Stimulated activated CD8-positive, alpha-beta memory T cell treated with anti-CD3 and anti-CD28 coated beads, Interleukin-7, amount 100 ng/mL, for 1 hour (primary cell): ENCODE measurements at places on chromosomes 4 and X.

DNA sequence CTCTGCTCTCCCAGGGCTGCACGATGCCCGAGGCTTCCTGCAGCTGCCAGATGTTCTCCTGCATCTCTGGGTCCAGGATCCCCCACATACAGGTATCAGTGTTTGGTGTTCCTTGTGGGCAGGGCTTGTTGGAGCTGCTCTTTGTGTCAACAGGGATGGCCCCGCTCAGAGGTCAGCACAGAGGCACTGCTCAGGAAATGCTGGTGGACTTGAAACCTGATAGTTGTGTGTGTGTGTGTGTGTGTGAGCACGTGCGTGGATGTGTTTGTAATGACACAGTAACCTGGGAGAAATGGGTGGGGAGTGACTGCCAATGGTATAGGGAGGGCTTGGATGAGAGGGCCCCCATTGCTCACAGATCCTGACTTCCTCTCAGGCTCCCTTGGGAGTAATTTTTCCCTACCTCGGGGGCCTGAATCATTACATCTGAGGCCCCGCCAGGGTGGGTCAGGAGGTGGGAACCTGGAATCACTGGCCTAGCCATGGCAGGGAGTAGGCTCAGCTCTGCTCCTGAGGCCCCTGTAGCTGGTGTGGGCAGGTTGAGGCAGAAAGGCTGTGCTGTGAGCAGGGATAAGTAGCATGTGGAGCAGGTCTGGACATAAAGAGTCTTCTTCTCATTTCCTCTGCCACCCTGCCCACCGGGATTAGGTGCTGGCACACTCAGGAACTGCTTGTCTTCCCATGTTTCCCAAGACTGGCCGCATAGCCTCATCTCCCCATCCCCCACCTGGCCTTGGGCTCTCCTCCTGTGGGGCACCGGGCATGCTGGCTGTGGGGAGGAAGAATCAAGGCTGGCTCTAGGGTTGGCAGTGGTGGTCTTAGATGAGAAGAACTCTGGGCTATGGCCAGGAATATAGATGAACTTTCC is 2.5 kb upstream of the EFNB1 start:
- no peak for DNase-seq

DNA sequence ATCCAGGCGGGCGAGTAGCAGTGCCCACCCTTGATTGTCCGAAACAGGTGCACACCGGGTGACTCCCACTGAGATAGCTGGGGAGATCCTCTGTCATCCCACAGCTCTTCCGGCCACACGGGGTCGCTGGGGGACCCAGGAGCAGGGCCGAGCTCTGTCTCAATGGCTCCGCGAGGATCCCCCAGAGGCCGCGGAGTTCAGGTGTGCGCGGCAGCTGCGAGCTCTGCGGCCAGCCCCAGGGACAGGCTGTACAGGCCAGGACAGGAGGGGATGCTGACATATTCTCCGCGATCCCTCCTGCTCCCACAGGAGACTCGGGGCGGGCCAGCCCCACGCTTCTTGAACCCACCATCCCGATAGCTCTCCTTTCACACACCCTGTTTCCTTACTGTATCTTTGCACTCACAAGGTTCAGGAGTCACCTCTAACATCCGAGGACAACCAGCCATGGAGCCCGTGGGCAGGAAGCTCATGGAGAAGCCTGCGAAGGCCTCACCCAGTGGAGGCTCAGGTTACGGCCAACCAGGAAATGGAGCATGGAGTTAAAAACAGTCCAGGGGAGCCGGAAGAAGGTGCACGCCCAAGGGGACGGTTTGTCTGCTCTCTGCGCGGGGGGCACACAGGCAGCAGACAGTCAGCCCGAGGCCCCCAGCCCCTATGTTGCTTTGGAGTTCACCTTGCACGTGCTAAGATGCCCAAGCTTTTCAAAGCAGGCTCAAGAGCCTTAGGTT is 77.9 kb upstream of the AMELX start:
- DNase-seq, result no peak

DNA sequence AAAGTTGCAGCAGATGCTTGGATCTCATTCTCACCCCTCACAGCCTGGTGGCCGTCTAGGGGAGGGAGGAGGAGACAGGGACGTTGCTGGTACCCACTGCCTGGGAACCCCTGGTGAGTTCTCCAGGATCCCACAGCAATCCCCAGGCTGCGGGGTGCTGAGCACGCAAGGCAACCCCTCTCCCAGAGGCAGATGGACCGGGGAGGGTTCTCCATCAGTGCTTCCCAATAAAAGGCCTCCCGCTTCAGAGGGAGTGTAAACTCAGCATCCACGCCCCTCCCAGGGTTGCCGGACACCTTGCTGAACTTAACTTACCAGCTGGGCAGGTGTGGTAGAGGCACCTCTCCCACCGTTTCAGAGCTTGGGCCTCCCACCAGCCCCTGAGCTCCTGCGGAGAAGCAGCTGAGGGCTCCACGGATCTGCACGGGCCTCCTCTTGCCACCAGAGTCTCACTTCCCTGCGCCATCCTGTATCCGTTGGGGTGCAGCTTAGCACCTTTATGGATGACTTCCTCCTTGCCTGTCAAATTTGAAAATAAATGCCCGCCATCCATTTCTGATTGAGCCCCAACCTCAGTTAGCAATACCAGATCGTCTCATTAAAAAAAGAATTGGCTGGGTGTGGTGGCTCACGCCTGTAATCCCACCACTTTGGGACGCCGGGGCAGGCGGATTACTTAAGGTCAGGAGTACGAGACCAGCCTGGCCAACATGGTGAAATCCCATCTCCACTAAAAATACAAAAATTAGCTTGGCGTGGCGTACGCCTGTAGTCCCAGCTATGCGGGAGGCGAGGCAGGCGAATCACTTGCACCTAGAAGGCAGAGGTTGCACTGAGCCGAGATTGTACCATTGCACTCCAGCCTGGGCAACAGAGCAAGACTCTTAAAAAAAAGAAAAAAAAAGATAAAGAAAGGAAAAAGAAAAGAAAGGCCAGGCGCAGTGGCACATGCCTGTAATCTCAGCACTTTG is 14.8 kb upstream of the TBC1D14 start:
- no peak for DNase-seq

- DNase-seq, result no peak
Observed at GRCh38 chrX:18426004-18426320, 554 bp downstream of the CDKL5 start.

GRCh38 chrX:54640736-54641135 is 110.7 kb downstream of the GNL3L start:
- DNase-seq, result no peak

GRCh38 chr4:110092646-110093045 is 105.8 kb downstream of the ELOVL6 start:
- no peak for DNase-seq

GRCh38 chr4:168488869-168489274 is 8.0 kb upstream of the PALLD start:
- DNase-seq, result no peak

- DNase-seq, result no peak
Observed at GRCh38 chrX:41406201-41406600, 40.9 kb upstream of the NYX start.

DNA sequence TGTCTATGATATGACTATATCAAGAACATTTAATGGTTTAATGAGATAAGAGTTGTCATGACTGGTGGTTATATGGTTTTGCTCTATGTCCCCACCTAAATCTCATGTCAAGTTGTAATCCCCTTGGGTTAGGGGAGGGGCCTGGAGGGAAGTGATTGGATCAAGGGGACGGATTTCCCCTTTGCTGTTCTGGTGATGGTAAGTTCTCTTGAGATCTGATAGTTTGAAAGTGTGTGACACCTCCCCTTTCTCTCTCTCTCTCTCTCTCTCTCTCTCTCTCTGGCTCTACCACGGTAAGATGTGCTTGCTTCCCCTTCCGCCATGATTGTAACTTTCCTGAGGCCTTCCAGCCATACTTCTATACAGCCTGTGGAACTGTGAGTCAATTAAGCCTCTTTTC is 803.4 kb downstream of the TRIML1 start:
- DNase-seq, result no peak

GRCh38 chr4:121685257-121685656 is 11.5 kb downstream of the ANXA5 start:
- no peak for DNase-seq

- no peak for DNase-seq
Observed at GRCh38 chrX:128106630-128107029, 54.4 kb upstream of the ACTRT1 start.

GRCh38 chrX:46884799-46885198 is 27.4 kb upstream of the JADE3 start:
- no peak for DNase-seq

DNA sequence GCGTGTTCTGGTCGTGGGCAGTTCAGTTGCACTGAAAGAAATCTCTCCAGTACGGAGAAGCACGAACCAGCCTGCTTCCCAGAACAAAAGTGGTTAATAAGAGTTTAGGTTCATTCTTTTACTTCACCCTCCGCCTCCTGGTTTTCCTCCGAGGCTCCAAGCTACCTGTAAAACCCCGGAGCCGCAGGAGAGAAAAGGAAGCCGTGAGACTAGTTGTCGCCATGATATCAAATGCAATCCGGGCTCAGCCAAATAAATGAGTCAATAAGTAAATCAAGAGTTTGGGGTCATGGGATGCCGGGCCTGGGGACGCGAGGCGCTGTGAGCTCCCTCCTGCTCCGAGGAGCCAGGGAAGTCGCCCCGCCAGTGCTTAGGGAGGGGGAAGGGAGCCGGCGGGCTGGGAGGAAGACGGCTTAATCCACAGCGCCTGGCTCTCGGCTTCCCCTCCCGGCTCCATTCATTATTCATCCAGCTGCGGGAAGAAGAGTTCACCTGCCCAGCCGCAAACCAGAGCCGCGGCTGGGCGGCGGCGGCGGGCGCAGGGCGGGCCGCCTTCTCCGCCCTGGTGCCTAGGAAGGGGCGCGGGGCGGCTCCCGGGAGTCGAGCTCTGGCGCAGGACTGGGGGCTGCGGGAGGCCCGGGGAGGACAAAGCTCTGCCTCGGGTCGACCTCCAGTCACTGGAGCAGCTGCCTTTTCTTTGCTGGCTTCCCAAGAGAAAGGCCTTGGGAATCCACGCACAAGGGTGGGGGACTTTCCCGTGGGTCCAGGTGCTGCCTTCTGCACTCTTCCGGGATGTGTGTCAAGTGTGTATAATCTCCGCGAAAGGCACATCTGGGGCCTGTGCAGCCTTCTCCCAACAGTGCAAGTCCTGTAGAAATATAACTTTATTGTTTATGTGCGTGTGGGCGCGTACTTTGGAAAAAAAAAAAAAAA is 1.7 kb downstream of the FRAS1 start:
- no peak for DNase-seq

GRCh38 chr4:45078201-45078600 is 351.8 kb upstream of the GNPDA2 start:
- DNase-seq, result no peak

- no peak for DNase-seq
Observed at GRCh38 chr4:84678976-84679744, 96.2 kb downstream of the CDS1 start.

DNA sequence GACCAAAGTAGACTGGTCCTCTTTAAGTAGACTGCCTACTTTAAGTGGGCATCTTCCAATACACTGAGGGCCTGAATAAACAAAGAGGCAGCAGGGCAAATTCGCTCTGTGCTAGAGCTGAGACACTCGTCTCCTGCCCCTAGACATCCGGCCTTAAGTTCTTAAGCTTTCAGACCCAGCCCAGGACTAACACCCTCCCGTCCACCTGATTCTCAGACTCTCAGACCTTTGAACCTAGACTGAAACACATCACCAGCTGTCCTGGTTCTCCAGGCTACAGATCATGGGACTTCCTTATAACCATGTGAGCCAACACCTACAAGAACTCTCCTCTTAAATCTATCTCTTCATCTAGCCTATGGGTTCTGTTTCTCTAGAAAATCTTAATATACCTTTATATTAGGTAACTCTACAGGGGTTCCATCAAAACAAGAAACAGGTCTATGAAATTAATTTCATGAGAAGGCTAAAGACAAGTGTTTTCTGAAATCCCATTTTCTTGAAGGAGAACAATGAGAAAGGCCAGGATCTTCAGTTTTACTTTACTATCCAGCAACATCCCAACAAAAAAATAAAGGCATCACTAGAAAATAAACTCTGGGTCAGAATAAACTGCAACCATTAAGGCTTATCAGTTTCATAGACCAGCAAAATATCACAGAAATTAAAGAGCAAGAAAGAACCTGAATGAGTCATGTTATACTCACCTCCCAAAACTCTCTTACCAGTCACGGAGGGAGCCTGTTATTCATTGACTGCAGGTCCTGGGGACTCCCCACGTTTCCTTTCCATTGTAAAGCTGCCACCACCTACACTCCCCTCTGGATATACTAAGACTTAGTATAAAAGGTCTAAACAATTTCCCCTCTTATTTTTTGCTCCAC is 14.8 kb downstream of the ADGRA3 start:
- no peak for DNase-seq

DNA sequence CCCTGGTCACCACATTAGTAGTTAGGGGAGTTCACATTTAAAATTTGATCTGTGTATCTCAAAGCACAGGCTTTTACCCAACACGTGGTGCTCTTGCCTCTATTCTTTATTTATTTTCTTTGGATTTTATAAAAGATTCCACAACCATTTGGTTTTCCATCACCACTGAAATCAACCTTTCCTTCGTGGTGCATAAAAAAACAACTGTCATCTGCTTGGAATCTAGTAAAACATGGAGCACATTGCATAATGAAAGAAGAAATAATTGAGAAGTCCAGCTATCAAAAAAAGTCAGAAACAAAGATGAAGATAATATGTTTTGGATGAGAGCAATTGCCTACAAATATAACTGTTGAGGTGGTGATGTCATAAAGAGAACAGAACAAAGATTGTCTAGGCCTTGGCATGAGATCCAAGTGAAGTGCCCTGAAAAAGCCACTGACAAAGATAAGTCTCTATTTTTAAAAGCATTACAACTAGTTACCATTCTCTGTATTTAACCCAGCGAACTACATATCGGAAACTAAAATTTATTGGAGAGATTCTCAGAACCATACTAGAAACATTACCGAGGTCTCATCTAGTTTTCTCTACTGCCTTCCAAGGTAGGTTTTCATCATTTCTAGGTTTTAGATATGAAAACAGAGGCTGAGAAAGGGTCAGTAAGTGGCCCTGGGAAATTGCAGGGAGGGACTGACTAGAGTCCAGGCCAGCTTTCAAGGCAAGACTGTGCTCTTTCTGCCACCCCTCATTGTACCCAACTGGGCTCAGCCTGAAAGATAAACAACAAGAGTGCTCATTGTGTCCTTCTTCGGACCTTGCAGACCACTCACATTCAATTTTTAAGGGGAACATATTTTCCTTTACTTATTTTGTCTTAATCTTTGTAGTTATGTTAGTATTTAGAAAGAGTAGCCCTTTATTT is 127.3 kb downstream of the MAD2L1 start:
- DNase-seq, result no peak

DNA sequence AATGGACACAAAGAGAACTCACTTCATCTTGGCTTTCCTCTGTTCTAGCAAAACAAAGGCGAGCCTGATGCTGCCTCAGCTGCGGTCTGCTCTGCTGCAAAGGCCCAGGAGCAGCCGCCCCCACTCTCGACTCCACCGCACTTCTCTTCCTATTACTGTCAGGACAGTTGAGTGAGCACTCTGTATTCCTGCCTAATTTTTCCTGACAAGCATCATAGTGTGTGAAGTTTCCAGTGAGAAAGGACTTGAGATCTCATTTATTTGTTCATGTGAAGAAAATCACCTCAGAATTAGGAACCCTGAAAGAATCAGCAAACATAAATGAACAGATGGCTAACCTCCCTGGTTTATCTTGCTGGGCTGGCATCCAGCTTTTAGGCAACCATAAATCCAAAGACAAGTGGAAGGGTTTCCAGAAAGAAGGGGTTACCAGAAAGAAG is 15.6 kb downstream of the SCARB2 start:
- DNase-seq, result no peak
